ENCODE measurements at places on chromosomes 7 and 10. TPM values are rescaled to one million over a fixed set of nuclear protein-coding genes. Genes with fewer than 3 reads are reported as not detected.

DNA sequence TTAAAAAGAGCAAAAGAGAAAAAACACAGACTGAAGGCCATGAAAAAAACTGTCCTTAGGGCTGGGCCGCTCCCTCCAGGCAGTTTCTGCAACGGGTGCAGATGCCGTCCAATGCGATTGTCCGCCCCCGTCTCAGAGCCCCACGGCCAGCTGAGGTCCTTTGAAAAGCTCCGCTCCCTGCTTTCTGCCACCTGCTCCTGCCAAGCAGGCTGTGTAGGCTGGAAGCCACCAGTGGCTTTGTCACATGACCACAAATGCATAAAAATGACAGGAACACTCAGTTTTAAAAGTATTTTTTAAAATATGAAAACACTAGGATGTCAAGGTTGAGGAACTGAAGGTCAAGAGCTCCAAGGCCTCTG lies 71.7 kb downstream of the AMZ1 start:
- H3K27me3 ChIP-seq: no peaks in the 10 kb centered on the region
- no peak overlapping the region for H3K4me3 ChIP-seq
- DNase-seq: no peak
- peaks cover 60% of the 10 kb centered on the region for H3K4me1 ChIP-seq

DNA sequence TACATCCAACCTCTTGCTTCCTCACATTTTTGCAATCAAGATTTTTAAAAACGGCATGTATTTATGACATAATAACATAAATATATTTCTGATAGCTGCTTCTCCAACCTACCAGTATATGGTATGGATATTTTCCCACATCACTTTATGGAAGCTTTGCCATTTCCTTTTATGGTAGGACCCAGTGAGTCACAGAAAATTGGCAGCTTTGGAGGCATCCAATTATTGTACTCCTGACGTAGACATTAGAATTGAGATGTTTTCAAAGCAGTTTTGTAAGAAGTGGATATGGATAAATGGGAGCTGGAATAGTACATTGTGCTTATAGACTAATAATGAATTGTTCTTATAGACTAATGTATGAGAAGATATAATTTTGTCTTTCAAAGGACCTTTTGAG lies 23.8 kb upstream of the BICC1 start:
- H3K27ac ChIP-seq: no peak overlapping the region
- no peaks in the 10 kb centered on the region for H3K4me1 ChIP-seq
- H3K36me3 ChIP-seq: no peaks in the 10 kb centered on the region
- no peak for DNase-seq

DNA sequence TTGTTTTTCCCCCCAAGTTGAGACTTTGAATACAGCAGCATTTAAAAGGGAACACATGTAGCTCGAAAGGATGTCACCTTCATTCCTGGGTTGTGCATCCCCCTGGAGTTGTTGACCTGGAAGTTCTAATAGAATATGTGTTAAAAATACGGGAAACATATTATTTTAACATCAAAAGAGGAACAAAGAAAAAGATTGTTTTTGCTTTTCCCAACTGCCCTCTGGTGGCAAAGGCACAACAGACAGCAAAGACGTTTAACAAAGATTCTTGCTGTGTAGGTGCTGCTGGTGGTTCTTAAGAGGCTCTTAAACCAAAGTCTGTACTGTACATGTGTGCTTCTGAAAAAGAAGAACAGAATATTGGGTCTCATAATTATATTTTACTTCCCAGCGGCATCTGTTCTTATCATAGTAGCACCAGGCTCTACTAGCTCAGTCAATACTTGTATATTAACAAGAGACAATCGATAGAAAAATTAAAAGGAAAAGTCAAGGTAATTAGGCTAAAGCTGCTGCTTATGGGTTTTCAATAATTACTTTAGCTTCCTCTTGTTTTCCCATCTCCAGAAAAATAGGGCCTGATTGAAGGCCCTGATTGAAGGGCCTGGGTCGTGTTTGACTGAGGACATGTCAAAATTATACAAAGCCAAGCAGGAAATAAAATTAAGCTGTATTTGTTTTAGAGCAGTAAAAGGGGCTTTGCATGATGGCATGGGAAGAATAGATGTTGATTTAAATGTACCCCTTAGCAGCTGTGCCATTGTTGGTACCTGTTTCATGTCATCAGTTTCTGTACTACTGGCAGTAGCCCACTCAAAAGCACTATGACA lies 384.2 kb upstream of the LRGUK start:
- H3K27ac ChIP-seq: no peak overlapping the region
- DNase-seq: no peak
- H3K27me3 ChIP-seq: no peaks in the 10 kb centered on the region
- peaks cover 9% of the 10 kb centered on the region for H3K4me1 ChIP-seq
- H3K4me3 ChIP-seq: no peak overlapping the region
- no peaks in the 10 kb centered on the region for H3K36me3 ChIP-seq

DNA sequence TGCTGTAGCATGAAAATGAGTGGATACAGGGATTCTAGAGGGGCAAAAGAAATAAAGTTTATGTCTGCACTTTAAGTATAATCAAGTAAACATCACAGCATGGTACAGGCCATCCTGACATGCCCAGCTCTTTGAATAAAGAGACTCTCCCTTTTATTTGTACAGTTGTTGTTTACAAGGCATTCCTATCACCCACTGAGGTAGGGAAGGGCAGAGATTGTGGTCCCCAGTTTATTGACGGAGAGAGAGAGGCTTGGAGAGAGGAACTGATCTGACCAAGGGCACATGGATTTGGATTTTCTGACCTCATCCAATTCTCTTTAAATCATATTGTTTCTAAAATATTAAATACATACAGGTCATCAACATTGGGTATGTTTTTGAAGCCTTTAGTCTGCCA lies 53.9 kb downstream of the TACC2 start:
- no peak overlapping the region for H3K4me3 ChIP-seq
- DNase-seq: no peak
- H3K36me3 ChIP-seq: no peaks in the 10 kb centered on the region
- peaks cover 8% of the 10 kb centered on the region for H3K4me1 ChIP-seq

- no peak for DNase-seq
- no peaks in the 10 kb centered on the region for H3K4me1 ChIP-seq
- H3K4me3 ChIP-seq: no peak overlapping the region
- H3K27ac ChIP-seq: no peak overlapping the region
These were observed 81.6 kb downstream of the MKLN1 start for GRCh38 chr7:131409129-131409766.

- no peak overlapping the region for H3K4me3 ChIP-seq
- H3K27me3 ChIP-seq: peaks cover 12% of the 10 kb centered on the region
- no peak overlapping the region for H3K27ac ChIP-seq
These were observed 305.1 kb downstream of the FGFR2 start for GRCh38 chr10:121293110-121293509.

DNA sequence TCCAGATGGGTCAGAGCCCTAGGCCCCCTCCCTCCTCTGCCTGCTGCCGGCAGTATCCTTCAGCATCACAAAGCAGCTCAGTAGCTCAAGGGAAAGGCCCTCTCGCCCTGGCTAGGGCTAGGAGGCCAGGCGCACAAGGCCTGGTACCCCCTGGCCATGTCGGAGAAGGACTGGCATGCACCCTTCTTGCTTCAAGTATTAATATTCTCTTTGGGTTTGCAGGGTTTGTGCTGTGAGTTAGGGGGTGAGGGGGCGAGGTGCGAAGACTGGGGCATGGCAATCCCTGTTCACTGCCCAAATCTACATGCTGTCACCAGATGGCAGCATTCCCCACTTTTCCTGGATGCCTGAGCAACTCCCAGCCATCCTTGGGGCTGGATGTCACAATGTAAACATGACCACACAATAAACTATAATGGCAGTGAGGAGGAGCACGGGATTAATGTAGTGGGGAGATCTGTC lies 105.2 kb downstream of the NEURL1 start:
- H3K4me1 ChIP-seq: no peaks in the 10 kb centered on the region
- no peaks in the 10 kb centered on the region for H3K27me3 ChIP-seq
- H3K36me3 ChIP-seq: no peaks in the 10 kb centered on the region
- no peak overlapping the region for H3K4me3 ChIP-seq
- no peak overlapping the region for H3K27ac ChIP-seq

- no peak overlapping the region for H3K4me3 ChIP-seq
- H3K36me3 ChIP-seq: no peaks in the 10 kb centered on the region
- DNase-seq: no peak
- H3K4me1 ChIP-seq: no peaks in the 10 kb centered on the region
These were observed 17.7 kb upstream of the TTYH3 start for GRCh38 chr7:2613931-2614600.

- peaks cover 29% of the 10 kb centered on the region for H3K4me1 ChIP-seq
- peak overlapping the region; percentile 94 for H3K27ac ChIP-seq
- peak; percentile 57 for DNase-seq
- no peaks in the 10 kb centered on the region for H3K27me3 ChIP-seq
- 0 out of 2 replicates have a peak, but pooled peaks cover 5% of the 10 kb centered on the region for H3K36me3 ChIP-seq
These were observed 945 bp upstream of the RHEB start for GRCh38 chr7:151520419-151521261.

- no peak overlapping the region for H3K27ac ChIP-seq
- H3K4me1 ChIP-seq: no peaks in the 10 kb centered on the region
- DNase-seq: no peak
- no peaks in the 10 kb centered on the region for H3K36me3 ChIP-seq
- H3K4me3 ChIP-seq: no peak overlapping the region
These were observed 34.0 kb downstream of the IMMP2L start for GRCh38 chr7:111528331-111528730.

DNA sequence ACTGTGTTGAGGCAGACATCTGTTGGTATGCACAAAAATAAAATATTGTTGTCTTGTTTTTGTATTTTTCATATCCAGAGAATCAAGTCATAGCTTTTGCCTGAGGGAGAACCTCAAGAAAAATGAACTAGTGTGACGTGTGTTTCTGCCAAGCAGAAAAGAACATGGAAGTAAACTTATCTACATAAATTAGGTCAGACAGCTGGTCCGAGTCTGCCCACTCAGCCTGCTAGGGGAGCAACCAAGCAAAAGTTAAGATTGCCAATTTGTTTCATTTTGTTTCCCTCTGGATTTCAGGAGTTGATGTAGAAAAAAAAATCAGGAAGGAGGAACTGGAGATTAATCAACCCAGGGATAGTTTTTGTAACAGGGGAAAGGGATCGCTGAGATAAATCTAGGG lies 572.4 kb upstream of the LRRTM3 start:
- no peak overlapping the region for H3K4me3 ChIP-seq
- H3K27me3 ChIP-seq: no peaks in the 10 kb centered on the region
- no peaks in the 10 kb centered on the region for H3K4me1 ChIP-seq

DNA sequence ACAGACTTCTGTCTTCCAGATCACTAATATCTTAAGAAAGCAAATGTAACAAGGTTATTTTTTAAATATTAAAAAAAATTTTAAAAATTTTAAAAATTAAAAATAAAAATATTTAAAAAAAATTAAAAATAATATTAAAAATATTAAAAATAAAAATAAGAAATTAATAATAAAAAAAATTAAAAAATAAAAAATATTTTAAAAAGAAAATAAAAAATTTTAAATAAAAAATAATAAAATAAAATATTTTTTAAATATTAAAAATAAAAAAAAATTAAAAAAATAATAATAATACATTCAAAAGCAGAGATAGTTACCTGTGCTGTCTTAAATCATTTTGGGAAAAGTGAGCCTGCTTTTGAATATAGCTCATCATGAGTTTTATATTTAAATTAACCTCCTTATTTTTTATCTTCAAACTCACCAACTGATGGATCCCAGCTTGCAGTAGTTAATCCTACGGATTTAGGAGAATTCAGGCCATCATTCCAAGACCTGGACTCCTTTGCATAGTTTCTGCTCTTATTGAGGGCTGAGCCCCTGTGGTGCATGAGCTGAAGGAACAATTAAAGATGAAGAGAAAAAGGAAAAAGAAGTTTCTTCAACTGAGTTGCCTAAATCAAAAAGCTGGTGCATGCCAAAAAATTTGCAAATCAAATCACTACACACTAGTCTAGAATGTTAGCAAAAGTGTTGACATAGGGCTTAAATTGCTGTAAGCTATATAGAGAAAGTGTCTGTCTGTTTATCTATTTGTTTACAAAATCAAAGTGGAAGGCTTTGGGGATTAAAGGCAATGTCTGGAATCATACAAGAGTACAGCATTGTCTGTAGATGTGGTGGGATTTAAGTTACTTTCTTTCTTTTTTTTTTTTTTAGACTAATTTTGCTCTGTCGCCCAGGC lies 50.5 kb upstream of the ZNF438 start:
- no peaks in the 10 kb centered on the region for H3K4me1 ChIP-seq
- H3K27ac ChIP-seq: no peak overlapping the region
- H3K27me3 ChIP-seq: no peaks in the 10 kb centered on the region
- H3K36me3 ChIP-seq: no peaks in the 10 kb centered on the region
- DNase-seq: no peak
- H3K4me3 ChIP-seq: no peak overlapping the region

DNA sequence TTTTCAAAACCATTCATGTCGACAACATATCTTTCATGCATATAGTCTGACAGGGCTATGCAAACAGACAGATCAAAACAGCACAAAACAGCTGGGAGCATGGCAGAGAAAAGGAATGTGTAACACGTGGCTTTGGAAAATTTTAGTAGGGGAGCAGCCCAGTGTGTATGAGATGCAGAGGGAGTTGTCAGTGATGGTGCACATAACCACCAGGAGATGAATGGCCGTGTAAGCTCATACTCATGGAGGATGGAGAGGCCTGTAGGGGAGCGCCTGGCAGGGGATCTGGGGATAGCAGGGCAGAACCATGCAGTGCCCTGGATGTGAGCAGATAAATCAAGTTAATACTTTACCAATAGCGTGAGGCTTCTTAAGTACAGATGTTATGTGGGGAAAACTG lies 45.7 kb downstream of the RHOBTB1 start:
- peaks cover 11% of the 10 kb centered on the region for H3K4me1 ChIP-seq
- H3K4me3 ChIP-seq: no peak overlapping the region
- no peak overlapping the region for H3K27ac ChIP-seq
- no peaks in the 10 kb centered on the region for H3K36me3 ChIP-seq
- DNase-seq: no peak

DNA sequence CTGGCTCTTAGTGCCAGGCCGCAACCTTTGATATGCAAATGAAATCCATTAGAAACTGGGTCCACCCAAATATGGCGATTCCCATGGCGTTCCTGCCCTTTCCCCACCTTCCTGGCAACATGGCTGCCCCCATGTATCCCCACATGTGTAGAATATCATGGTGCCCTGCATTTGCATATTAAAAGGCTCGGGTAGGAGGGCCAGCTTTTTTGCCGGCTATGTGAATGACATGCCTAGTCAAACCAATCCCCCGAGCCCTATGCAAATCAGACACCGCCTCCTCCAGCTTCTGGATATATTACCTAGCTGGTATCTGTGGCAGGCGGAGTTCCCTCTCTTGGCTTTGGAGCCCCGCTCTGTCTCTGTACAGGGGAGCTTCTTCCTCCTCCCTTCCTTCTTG lies 18.3 kb downstream of the MMS19 start:
- 0 out of 2 replicates have a peak, but pooled peaks cover 2% of the 10 kb centered on the region for H3K36me3 ChIP-seq
- no peak overlapping the region for H3K27ac ChIP-seq
- H3K4me1 ChIP-seq: 0 out of 2 replicates have a peak, but pooled peaks cover 3% of the 10 kb centered on the region
- no peaks in the 10 kb centered on the region for H3K27me3 ChIP-seq

CCDC146 gene
- 15.9 TPM for total RNA-seq

CYP2C19 gene
- not detected for total RNA-seq

WEE2 gene
- total RNA-seq: not detected

ANXA8L1 gene
- total RNA-seq: 185 TPM

SFTPD gene
- not detected for total RNA-seq

HMX2 gene
- not detected for total RNA-seq

CALHM3 gene
- total RNA-seq: 13.1 TPM

KLHDC10 gene
- 46.4 TPM for total RNA-seq

PFKP gene
- total RNA-seq: 234 TPM

HOXA5 gene
- 0.63 TPM for total RNA-seq
